ENCODE measurements at places on chromosomes 5 and 9.

DNA sequence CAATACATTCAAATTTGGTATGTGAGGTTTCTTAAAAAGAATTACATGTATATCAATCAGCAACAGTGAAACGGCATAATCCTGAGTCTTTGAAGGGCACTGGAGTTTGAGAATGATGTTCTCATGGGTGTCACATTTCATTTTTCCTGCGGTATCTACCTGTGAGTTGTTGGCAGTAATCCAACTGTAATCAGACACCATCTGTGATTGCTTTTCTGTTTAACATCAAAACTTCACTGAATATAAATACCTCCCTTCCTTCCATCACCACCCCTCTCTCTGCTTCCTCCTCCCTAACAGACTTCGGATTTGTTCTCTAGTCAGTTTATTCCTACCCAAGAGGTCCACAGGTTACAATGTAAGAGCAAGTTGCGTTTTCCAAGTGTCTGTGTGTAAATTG is 275.2 kb upstream of the PCSK5 start:
- DNase-seq, result no peak

- DNase-seq, result no peak
Observed at GRCh38 chr9:112752334-112753125, 2.0 kb downstream of the SNX30 start.

DNA sequence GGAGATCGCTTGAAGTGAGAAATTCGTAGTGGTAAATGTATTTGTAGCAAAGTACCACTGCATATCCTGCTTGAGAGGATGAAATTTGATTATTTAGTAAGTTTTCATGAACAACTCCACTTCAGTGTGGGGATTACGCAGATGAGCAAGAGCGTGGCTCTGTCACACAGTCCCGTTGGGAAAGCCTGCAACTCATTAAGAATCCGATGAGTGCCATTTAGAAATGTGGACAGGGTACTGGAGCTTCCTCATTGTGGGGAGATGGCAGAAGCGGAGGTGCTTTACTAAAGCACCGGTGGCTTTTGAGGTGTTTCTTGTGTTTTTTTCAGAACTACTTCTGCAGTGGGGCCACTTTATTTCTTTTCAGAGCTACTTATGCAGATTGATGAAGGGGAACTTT is 1.4 kb downstream of the TJP2 start:
- no peak for DNase-seq

GRCh38 chr9:89433826-89434225 is 64.1 kb downstream of the SEMA4D start:
- DNase-seq, result no peak

GRCh38 chr5:120361941-120362340 is 102.2 kb upstream of the PRR16 start:
- no peak for DNase-seq

DNA sequence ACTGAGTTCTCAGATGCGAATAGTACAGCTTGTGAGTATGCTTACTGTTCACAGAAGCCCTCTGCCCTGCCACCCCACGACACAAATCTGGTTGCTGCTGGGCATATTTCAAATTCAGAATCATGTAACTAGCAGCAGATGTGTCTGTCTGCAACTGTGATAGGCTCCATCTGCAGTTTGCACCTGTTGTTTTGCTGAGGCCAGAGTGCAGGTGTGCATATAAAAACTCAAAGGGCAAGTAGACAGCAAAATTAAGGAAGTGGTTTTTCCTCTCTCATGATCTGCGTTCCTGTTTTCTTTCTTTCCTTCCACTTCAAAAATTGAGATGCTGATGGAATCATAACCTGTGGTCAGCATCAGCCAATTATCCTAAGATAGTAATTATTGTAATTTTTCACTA is 1000.5 kb downstream of the PTPRD start:
- no peak for DNase-seq

DNA sequence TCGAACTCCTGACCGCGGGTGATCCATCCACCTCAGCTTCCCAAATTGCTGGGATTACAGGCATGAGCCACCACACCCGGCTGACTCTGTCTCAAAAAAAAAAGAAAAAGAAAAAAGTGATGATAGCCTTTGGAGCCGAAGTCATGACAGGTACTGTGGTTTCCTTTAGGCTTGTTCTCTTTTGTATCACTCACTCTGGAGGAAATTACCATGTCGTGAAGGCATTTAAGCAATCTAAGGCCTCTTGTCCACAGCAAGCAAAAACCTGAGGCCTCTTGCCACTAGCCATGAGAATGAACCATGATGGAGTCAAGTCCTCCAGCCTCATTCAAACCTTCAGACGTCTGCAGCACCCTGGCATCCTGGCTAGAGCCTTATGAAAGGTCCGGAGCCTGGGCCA is 286.1 kb downstream of the RAB3C start:
- no peak for DNase-seq

- DNase-seq, result no peak
Observed at GRCh38 chr9:133420392-133420827, 1.8 kb upstream of the ADAMTS13 start.

GRCh38 chr9:118222375-118222774 is 518.2 kb downstream of the TLR4 start:
- DNase-seq, result no peak

- DNase-seq, result no peak
Observed at GRCh38 chr9:78614892-78615291, 318.0 kb downstream of the PSAT1 start.

GRCh38 chr5:113463032-113463431 is 25.2 kb downstream of the MCC start:
- no peak for DNase-seq

- DNase-seq, result no peak
Observed at GRCh38 chr9:36659500-36659899, 86.8 kb downstream of the MELK start.

DNA sequence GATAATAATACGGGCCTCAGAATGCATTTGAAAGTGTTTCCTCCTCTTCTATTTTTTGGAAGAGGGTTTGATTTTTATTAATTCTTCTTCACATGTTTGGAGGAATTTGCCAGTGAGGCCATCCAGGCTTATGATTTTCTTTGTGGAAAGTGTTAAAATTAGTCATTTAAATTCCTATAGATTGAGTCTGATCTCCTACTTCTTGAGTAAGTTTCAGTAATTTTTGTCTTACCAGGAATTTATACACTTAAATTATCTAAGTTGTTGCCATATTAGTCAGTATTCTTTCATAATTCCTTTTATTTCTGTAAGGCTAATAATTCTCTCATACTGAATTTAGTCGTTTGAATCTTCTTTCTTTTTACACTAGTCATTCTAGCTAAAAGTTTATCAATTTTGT is 25.2 kb upstream of the HAPLN1 start:
- DNase-seq, result no peak

DNA sequence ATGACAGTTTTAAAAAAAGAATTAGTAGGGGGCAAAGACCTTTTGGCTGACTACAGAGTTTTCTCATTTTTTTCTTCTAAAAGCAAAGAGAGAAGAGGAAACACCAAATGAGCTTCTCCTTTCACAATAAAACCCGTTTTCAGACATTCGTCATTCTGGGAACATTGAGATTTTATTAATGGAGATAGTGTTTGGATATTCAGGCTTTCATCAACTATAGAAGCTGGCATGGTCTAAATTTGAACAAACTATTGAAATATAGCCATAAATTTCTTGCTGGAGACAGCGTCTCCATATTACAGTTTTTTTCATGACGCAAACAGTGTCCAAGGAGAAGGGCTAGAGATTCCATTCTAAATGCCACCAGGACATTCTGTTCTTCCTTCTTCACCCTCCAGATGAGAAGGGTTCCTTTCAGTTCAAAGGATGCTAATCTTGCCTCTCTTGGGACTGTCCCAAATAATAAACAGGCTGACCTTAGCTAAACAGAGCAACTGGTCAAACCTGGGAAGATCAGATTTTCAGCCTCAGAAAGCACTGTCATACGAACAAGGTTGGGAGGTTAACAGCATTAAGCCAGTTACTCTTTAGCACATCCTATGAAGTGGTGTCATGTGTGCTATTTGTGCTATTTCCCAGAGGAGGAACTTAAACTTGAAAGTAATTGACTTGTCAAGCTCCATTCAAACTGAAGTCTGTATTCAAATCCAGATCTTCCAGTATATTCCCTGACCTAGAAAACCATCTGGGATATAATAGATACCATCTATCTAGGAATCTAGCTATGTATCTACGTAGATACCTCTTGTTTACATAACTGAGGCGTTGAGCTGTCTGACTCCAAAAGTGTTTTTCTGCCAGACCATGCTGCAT is 125.6 kb downstream of the LPAR1 start:
- DNase-seq, result no peak

- no peak for DNase-seq
Observed at GRCh38 chr5:9545136-9545991, 511 bp downstream of the SEMA5A start.

DNA sequence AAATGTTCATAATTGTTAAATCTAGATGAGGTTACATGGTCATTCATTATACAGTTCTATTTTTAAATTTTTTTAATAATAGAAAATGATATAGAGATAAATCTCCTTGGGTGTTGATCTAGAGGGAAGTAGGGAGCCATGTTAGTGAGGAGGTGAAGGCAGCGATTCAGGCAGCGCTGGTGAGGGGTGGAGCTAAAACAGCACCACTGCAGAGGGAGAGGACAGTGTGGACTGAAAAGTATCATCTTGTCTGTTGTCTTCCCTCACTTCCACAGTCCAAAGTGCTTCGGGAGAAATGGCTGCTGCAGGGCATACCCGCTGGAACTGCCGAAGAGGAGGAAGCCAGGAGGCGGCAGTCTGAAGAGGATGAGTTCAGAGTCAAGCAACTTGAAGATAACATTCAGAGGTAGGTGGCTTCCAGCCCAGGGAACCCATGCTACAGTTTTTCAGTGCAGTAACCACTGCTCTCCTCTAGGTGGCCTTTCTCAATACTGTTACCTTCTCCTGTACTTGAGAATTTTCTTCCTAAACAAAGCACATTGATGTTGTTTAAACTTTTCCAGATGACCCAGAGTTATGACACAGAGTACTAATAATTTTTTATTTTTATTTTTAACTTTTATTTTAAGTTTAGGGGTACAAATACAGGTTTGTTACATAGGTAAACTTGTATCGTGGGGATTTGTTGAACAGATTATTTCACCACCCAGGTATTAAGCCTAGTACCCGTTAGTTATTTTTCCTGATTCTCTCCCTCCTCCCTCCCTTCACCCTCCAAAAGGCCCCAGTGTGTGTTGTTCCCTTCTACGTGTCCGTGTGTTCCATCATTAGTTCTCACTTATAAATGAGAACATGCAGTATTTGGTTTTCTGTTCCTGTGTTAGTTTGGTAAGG is 100.5 kb downstream of the PALM2AKAP2 start:
- no peak for DNase-seq

DNA sequence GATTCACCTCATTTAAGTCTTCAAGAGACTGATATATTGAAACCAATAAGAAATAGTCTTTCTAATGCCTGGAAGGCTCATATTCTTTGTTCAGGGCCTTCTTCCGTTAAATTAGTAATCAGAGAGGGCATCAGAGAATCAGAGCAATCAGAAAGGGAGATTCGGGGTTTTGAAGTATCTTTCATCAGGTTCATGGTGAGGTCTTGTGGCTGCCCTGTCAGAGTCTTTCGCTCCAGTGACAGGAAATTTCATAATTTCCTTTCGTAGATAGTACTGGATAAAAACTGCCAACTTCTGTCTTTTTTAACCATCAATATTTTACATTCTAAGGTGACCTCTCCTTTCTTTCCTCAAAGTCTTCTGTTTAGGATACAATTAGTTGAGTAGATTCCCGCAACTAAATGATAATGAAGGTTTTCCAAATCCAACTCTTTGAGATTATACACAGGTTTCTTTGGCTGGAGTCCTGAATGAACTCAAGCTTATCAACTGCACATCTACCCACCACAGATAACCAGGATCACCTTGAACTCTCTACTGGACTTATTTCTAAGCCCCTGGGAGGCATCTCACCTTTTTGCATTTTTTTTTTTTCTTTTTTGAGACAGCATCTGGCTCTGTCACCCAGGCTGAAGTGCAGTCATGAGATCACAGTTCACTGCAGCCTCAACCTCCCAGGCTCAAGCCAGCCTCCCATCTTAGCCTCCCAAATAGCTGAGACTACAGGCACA is 5.5 kb downstream of the IL31RA start:
- DNase-seq, result no peak

GRCh38 chr5:34682926-34683623 is 26.9 kb downstream of the RAI14 start:
- no peak for DNase-seq

DNA sequence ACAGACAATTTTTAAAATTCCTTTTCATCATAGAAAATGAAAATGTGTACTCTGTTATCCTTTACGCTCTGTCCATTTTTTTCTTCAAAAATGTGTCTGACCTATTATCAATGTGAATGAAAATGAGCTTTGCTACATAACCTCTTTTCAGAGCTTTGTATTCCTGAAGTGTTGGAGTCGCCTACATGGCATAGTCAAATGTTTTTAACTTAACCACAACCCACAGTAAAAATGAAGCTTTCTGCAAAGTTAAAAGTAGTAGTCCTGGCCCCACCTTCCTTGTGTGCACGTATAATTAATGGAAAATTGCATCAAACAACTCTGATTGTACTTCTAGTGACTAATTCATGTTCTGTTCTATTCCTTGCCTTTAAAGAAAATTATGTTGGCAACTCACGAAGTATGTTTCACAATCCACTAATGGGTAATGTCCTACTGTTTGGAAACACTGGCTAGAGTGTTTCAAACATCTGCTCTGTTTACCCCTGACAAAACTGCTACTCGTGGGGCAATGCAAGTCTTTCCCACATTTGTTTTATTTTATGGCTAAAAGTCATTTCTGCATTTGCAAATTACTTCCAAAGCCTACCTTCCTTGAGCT is 18.6 kb upstream of the PSAT1 start:
- no peak for DNase-seq

DNA sequence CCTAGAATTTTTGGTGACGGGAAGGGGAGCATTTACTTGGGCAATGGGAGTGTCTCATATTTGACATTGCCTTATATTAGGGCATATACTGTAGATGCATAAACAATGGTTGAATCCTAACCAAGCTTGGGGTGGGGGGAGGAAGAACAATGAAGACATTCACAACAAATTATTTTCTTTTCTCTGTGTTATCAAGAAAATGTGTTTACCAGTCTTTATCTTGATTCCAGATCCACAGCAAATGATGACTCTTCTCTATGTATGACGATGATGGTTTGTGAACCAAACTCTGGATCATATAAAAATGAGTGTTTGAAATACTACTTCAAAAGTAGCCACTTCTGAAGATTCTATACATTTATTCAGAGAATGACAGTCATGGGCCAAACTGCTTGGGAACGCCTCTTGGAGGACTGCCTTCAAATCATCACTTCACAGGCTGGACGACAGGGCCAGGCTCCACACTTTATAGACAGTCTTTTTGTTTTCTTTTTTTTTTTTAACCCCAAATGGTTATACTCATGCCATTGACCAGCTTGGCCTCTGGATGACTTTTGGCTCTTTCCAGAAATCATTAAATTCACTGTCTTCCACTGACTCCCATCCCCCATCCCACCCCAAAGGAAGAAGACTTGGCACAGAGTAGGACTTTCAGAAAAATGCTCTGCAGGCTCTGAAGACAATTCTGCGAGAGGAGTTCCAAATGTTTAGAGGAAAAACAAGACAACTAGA is 123.8 kb upstream of the LIFR start:
- no peak for DNase-seq

GRCh38 chr9:77598991-77599390 is 49.1 kb downstream of the GNA14 start:
- no peak for DNase-seq

GRCh38 chr9:101530076-101530711 is 3.5 kb upstream of the RNF20 start:
- peak; percentile 49 for DNase-seq

GRCh38 chr9:7239708-7240107 is 481.9 kb downstream of the KDM4C start:
- DNase-seq, result no peak

- no peak for DNase-seq
Observed at GRCh38 chr5:123681061-123681460, 169.1 kb downstream of the CSNK1G3 start.
